ENCODE measurements at places on chromosomes 7 and 10.
A peak's percentile ranks its signal among the peaks of the same experiment; 100 is the strongest.

- DNase-seq, result no peak
Measured at GRCh38 chr7:41886262-41886900, 183.5 kb upstream of the INHBA start.

DNA sequence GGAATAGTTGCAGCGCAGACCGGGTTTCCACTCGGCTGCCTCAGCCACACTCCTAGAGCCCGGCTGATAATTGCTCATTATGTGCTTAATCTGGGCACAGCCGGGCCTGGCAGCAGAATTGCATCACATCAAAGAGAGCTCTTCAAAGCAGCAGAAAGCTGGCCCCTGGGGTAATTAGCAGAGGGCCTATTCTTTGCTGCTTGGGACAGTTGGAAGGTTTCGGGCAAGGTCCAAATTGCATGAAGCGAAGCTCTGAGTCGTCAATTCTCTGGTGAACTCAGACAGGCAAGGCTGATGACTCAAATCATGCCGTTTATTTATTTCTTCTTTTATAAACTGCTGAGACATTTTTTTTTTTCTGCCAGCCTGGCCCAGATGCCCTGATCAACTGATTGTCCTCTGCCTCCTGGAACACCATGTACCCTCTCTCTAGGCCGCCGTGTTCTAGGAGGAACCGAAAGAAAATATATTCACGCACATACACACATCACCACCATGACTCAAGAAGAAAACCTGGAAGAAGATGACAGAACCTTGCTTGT is 242.2 kb downstream of the RAB11FIP2 start:
- no peak for DNase-seq

- DNase-seq, result no peak
Measured at GRCh38 chr7:144784441-144784840, 51.4 kb downstream of the TPK1 start.

- DNase-seq, result no peak
Measured at GRCh38 chr7:46390042-46390441, 469.0 kb upstream of the IGFBP3 start.

GRCh38 chr10:36538953-36539586 is 586.3 kb upstream of the ANKRD30A start:
- DNase-seq, result no peak

- no peak for DNase-seq
Measured at GRCh38 chr7:30975256-30975899, 11.6 kb downstream of the GHRHR start.

DNA sequence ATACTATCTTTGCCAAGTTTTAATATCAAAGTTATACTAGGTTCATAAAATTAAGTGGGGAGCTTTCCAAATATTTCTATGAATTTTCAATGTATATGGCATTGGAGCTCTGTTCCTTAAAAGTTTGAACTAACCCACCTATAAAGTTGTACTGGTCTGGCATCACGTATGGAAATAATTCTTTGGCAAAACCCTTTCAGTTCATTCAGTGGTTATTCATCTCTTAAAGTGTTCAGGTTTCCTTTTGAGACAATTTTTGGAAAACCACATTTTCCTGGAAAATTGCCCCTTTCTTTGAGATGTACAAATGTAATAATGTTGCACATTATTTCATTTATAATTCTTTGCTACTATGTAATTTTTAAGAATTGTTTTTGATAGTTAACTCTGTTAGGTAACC is 62.5 kb upstream of the INPP5A start:
- DNase-seq, result no peak

- peak; percentile 37 for DNase-seq
Measured at GRCh38 chr10:100482181-100482833, 19.5 kb downstream of the WNT8B start.

- DNase-seq, result peak; percentile 50
Measured at GRCh38 chr7:123747620-123748141, 1.1 kb downstream of the WASL start.

DNA sequence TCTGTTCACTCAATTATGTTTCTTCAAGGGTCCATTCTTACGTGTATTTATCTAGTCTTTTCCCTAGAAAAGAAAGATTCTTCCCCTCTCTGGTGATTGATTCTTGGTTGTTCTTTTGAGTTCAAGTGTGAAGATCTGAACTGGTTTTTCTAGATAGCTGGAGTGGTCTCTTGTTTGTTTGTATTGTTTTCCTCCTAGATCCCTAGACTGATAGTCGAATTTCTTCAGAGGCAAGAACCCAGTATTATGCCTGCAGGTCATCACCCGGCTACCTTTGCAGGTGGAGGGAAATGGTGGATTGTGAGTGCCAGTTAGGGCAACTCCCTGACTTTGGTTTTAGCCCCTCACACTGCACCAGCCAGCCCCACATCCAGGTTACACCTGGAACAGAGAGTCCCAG is 2.2 kb upstream of the RSU1 start:
- no peak for DNase-seq

- no peak for DNase-seq
Measured at GRCh38 chr7:132095111-132095765, 481.0 kb downstream of the PLXNA4 start.

- DNase-seq, result no peak
Measured at GRCh38 chr7:16514271-16514670, 12.4 kb upstream of the LRRC72 start.

DNA sequence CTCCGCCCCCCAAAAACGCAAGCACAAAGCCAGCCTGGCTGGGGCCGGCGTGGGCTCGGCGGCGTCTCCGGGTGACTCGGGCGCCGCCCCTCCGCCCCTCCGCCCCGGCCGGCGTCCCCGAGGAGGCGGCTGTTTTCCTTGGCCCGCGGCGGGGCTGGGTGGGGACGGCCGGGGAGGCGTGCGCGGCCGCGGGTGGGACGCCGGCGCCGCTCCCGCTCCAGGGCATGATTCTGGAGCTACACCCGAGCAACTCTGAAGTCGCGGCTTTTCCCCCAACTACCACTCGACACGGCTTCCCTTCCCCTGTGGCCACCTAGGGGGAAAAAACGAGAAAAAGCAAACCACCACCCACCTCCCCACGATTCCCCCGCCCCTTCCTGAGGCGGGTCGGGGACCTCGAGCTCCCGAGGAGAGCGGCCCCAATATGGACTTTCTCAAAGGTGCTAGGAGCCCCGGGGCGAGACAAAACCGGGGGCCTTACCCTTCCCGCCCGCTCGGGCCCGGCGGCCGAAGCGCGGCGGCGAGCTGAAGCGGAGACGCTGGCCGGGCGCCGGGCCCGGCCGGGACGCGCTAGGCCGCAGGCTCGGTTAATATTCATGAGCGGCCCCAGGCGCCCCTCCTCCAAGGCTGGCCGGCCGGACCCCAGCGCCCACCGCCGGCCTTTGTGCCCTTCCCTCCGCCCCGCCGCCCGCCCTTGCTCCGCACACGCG is 856 bp downstream of the ARHGAP21 start:
- DNase-seq, result no peak

DNA sequence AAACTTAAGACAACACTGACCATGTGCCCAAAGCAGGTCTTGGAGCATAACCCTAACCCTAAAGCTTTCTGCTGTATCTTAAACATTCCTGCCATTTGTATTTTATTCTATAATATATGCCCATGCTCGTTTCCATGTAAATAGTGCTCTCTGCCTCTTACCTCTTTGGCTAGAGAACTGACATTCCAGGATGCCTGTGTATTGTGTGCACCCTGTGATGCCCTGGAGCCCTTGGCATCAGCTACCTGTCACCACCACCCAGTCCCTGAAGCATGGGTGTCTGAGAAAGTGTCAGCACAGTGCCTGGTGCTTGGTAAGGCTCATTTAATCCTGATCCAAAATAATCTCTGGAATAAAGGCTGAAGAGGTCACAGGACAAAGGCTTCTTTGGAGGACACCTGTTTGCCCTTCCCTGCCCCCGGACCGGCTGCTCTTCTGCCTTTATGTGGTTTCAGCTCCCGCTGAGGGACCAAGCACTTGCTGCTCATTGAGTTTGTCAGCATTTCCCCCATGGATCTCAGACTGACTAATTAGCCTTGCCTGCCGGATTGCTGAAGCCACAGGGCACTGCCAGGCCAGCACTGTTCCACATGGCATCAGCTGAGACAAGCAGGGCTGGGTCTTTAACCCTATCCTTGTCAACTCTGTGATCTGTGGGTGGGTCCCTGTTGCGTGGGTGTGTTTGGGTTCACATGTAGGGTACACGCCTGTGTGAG is 139.1 kb upstream of the SORCS3 start:
- no peak for DNase-seq

- DNase-seq, result no peak
Measured at GRCh38 chr7:28551331-28551730, 139.0 kb downstream of the CREB5 start.

DNA sequence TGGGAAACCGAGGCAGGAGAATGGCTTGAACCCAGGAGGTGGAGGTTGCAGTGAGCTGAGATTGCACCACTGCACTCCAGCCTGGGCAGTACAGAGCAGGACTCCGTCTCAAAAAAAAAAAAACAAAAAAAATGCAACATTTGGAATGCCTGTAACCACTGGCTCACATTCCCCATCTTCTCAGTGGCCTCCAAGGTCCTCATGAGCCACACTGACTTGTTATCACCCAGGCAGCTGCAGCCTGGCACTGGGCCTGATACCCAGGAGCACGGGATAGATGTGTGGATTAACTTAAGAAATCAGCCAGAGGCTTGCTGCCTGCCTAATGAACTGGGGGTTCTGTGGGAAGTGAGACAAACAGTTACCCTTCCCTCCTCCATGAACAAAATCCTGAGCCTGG is 23.0 kb downstream of the JCAD start:
- no peak for DNase-seq

GRCh38 chr10:71349406-71349805 is 30.3 kb downstream of the SLC29A3 start:
- no peak for DNase-seq

DNA sequence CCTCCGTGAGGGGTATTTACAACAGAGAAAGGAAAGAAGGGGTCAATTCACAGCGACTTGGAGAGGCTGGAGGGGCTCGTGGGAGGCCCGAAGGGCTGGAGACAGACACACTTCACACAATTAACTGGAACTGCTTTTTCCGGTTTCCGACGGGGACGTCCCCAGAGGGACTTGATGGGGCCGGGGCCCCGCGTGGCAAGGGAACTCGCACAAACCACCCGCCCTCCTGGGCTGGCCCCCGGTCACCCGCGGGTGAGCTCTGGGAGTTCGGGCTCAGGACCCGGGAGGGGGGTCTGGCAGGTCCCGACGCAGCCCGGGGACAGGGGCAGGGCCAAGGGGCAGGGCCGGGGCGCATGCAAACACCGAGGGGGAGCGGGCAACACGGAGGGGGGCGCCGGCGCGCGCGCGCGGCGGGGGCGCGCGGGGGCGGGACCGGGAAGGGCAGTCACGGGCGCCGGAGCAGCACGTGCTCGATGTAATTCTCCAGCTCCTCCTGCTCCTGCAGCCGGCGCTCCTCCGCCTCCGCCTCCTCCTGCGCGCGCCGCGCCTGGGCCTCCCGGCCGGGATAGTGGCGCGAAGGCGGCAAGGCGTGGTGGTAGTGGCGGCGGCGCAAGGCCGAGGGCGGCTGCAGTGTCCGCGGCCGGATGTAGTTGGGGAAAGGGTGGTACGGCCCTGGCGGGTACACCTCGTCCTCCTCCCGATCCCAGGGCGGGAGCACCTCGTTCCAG is 2.7 kb downstream of the VGF start:
- peak; percentile 55 for DNase-seq

Measured in NCI-H510A (cell line).